CD4-positive, alpha-beta T cell treated with Interleukin-15 for 4 hours (primary cell): ENCODE measurements at places on chromosomes 4 and X.

GRCh38 chrX:56564164-56564885 lies 898 bp downstream of the UBQLN2 start:
- peak; percentile 28 for DNase-seq

- DNase-seq = no peak
Measured at GRCh38 chr4:147360301-147360700, 120.6 kb upstream of the EDNRA start.

- no peak for DNase-seq
Measured at GRCh38 chr4:181166742-181167399, 1076.3 kb upstream of the TENM3 start.

DNA sequence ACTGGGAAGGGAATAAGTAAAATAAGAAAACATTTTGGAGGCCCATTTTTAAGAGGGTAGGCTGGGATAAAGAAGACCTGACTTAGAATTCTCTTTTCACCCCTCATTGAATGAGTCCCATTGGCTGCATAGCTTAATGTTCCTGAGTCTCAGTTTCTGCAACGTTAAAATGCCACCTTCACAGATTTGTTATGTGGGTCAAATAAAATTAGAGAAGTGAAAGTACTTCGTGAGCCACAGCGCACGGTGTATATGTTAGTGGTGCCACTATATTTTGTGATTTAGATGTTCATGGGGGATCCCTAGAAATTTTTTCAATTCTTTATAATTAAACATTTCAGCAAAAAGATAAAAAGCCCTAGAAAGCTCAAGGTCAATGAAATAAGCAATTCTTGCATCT lies 109.2 kb upstream of the HS3ST1 start:
- DNase-seq = no peak

DNA sequence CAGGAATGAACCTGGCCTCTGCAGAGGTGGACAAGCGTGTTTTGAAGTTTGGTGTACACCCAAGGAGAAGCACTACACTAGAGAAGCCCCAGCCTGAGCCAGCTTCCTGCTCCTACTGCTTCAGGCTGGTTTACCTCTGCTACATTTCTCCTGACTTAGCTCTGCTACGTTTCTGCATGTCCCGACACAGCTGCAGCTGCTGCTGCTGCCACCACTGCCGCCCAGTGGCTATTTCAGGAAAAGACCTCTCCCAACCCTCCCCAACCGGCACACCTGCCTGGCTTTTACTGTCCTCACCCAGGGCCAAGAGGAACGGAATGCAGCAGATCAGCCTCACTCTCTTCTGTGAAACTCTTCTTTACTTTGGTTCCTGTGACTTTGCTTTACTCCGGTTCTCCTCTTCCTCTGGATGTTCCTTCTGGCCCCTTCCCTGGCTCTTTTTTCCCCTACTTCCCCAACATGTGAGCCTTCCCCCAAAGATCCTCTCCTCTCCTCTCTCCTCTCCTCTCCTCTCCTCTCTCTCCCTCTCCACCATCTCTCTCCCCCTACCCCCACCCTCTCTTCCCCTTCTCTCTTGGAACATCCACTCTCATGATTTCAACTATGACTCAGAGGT lies 3.1 kb upstream of the P2RY4 start:
- no peak for DNase-seq
